NCI-H146 (cell line): ENCODE measurements at places on chromosomes 12 and 14.

DNA sequence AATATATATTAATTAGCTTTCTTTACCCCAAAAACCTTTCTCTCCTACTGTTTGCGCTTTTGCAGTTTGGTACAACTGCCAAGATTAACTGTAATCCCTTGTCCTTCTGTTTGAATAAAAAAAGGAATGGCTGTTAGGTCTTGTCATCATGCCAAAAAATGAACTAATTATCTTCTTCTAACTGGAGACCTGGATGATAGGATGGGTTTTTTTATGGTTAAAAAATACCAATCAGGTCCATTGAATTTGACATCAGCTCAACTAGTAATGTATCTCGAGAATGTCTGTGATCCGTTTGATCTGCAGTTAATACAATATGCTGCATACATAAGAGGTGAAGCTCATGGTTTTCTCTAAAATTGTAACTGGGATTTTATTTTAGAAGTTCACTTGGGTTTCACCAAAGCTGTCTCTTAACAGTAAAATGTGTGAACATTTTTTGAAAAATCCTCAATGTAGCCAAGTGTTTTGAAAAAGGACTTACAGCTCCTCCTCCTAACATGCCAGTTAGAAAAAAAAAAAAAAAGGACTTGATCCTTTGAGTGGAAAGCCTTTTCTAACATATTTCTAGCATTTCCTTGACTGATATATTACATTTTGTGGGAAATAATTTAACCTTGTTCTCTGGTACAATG is 96.8 kb downstream of the SRGAP1 start:
- peak; percentile 29 for DNase-seq

- DNase-seq, result no peak
Measured at GRCh38 chr14:88611878-88612277, 49.0 kb downstream of the ZC3H14 start.

- DNase-seq, result no peak
Measured at GRCh38 chr14:100441271-100441947, 118.3 kb downstream of the SLC25A47 start.

GRCh38 chr12:109480356-109480755 is 2.9 kb downstream of the UBE3B start:
- no peak for DNase-seq

DNA sequence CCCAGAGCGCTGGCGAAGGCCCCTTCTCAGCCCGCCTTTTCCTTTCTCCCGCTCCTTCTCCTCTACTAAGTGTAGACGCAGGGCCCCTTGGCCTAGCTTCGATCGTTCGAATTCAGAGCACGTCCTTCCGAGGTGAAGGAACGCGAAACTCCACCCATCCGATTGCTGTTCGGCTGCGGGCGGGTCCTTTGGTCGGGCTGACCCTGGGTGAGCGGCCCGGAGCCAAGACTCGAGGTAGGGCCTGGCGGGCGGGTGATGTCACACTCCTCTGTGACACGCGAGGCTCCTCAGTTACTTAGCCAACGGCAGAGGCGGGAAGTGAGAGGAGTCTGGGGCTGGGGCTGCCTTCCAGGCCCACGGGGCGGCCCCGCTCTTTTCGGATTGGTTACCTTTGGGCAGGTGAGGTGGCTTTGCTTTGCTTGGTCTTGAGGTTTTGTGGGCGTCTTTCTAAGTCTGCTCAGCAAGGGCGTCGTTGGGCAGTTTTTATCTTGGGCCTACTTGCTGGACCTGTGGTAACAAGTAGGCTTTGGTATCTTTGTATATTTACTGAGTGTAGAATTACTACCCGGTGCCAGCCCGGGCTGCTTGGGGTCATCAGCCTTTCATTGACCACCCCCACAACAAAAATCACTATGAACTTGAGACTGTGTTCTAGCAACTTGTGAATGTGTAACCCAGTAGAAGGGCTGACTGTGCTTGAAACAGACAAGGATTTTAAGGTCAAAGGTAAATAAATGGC is 694 bp downstream of the TMBIM6 start:
- DNase-seq, result peak; percentile 84

- no peak for DNase-seq
Measured at GRCh38 chr14:105399466-105399775, 1.1 kb downstream of the TEX22 start.

GRCh38 chr14:31828946-31829868 is 247.9 kb upstream of the ARHGAP5 start:
- DNase-seq, result no peak

GRCh38 chr12:89070603-89071002 is 281.7 kb downstream of the DUSP6 start:
- no peak for DNase-seq

GRCh38 chr12:78931466-78931990 is 67.0 kb downstream of the SYT1 start:
- no peak for DNase-seq

DNA sequence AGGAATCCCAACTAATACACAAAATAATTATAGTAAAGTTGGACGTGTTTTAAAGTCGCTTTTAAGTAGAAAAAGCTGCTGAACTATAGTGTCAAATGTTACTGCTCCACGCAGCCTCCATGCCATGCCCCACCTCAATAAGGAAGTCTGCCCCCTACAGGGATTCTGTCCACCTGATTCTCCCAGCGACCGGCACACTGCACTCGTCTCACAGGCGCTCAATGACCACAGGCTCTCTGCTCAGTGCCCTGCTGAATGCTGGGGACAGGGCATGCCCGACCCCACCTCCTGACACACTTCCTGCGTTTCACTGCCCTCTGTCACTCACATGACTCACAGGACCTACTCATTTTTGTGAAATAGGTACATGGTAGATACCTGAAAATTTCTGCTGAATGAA is 48.9 kb downstream of the BDKRB1 start:
- DNase-seq, result no peak

GRCh38 chr12:114213055-114213581 is 192.8 kb downstream of the TBX5 start:
- DNase-seq, result no peak

- DNase-seq, result no peak
Measured at GRCh38 chr12:88413646-88414045, 166.6 kb downstream of the KITLG start.

DNA sequence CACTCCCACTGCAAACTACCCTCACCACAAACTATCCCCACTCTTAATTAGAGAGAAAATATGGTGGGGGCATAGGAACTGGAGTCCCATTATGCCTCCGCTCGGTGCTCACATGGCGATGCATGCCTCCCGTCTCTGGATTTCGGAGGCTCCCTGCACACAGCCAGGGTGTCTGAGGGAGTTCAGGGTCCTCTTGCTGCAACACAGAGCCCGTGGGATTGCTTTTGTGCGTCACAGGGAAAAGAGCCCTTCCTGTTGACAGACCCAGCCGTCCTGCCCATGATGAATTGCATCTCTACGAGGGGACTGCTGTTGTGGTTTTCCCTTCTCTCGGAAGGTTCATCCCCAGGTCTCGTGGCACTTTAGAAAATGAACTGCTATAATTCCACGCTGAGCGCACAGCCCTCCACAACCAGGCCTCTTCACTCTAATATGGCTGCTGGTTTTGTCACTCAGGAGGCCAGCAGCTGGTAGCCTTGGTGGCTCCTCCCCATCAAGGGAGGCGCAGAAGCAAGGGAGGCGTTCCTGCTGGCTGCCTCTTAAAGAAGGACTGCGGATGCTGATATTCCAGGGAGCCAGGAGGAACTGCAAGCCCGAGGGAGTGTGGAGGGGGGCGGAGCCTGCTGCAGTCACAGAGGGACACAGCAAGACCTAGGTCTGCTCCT is 158.0 kb downstream of the KCNA5 start:
- DNase-seq, result peak; percentile 98

DNA sequence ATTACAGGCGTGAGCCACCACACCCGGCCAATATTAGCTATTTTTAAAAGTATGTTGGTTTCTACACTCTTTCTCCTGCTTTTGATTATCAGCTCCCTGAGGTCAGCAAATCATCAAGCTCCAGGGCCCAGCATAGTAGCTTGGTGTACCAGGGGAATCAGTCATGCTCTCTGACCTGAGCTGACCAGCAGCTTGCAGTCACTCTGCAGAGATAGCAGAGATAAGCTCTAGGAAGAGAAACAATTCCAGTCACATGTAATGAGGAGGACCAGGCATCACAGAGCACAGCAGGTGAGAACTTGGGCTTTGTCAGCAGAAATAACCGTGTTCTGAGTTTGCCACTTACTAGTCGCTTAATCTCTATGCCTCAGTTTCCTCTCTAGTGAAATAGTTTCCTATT is 8.5 kb downstream of the PLEKHD1 start:
- no peak for DNase-seq

- DNase-seq, result no peak
Measured at GRCh38 chr12:51871126-51871525, 16.8 kb upstream of the ANKRD33 start.

GRCh38 chr12:98399532-98399931 is 115.9 kb upstream of the TMPO start:
- DNase-seq, result peak; percentile 67

- DNase-seq, result no peak
Measured at GRCh38 chr12:41327096-41327895, 139.2 kb downstream of the PDZRN4 start.

DNA sequence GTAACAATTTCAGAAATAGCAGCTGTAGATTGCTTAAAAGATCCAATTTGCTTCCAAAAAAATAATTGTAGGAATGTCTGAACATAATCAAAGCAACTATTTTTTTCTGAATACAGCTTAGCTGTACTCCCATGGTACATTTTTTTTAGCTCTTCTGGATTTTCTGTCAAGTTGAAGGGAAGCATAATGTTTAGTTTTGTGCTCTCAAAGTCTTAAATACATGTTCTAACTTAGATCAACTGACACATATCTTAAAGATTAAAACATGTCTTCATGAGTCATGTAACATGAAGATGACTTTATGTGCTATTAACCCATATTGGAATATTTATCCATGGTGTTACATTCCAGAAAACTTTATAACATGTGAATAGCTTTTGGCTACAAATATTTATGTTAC is 255.7 kb downstream of the BTG1 start:
- no peak for DNase-seq
